ENCODE measurements at places on chromosomes 12 and 14.

DNA sequence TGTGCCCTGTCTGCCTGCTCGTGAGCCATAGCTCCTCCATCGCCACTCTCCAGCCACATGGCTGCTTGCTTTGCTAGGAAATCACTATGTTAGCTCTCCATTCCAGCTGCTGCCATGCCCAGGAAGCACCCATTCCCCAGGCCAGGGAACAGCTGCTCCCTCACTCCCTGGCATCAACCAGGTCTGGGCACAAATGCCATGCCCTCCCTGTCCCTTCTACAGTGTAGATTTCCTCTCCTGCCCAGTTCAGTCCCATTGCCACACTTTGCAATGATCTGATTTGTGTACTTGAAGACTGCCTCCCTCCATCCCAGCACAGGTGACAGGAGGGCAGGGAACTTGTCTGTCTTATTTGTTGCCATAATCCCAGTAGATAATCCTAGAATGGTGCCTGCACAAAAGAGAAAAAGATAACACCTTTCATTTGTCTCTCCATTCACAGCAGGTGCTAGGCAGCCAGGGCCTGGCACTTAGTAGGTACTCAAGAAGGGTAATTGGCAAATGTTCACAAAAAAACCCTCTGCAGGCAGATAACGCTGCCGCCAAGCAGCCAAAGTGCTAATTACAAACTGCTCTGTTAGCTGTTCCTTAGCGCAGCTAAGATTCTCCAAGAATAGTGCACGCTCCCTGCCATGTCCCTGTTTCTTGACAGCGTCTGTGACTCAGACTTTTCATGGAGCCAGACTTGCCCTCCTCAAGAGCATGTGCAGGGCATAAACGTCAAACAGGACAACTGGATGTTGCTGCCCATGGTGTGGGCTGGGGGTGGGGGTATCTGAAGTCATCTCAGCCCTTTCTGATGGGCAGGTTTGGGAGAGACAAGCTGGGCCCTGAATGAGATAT is 69.1 kb downstream of the ARL6IP4 start:
- DNase-seq, result peak; percentile 8

- no peak for DNase-seq
Observed at GRCh38 chr12:7073946-7074345, 13.4 kb downstream of the C1S start.

DNA sequence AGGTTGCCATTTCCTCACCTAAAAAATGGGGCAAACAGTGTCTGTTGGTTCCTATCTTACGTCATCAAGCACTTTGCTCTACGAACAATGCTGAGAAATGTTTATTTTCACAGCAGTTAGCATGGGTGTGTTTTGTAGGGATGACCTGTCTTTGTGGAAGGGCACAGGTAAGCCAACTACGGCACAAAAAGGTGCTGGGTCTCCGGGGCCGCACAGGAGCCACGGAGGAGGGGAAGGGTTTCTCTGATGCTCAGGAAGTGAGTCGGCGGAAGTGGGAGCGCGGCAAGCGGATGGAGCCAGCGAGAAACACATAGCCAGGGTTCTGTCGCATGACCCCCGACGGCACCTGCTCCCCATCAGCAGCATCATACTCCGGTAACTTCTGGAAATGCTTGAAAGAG is 65.6 kb upstream of the TCL1B start:
- DNase-seq, result no peak

DNA sequence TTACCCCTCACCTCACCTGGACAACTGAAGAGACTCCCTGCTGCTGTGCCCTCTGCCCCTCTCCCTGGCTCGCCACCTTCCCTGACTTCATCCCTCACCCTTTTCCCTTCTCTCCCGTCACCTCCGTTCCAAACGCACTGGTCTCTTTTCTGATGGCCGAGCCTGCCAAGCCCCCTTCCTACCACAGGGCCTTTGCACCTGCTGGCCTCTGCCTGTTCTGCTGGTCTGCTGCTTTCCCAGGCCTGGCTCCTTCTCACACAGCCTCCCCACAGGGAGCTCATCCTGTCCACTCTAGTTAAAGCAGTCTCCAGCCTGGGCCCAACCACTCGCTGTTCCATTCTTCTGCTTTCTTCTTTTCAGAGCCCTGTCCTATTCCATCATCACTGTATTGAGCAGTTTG is 34.6 kb downstream of the RBM19 start:
- no peak for DNase-seq

GRCh38 chr14:68487805-68488590 is 304.9 kb downstream of the ZFP36L1 start:
- peak; percentile 93 for DNase-seq

GRCh38 chr14:21505012-21505553 is 6.1 kb downstream of the METTL3 start:
- no peak for DNase-seq

GRCh38 chr14:88765130-88765529 is 27.6 kb downstream of the EML5 start:
- DNase-seq, result no peak

GRCh38 chr14:99627510-99628381 is 17.2 kb upstream of the HHIPL1 start:
- DNase-seq, result peak; percentile 62

DNA sequence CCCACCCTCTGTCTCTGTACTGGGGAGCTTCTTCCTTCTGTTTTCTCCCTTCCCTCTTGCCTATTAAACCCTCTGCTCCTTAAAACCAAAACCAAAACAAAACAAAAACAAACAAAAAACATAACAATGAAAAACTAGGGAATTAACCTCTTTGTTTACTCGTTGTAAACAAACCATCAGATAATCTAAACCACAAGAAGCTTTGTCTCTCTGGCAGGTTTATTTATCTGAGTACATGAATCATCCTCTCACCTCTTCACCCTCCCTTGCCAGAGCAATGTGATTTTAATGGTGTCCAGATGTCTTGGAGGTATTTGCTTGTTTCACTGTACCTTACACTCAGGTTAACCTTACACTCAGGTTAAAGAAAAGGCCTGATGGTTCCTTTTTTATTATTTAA is 66.1 kb downstream of the DYRK2 start:
- DNase-seq, result no peak

DNA sequence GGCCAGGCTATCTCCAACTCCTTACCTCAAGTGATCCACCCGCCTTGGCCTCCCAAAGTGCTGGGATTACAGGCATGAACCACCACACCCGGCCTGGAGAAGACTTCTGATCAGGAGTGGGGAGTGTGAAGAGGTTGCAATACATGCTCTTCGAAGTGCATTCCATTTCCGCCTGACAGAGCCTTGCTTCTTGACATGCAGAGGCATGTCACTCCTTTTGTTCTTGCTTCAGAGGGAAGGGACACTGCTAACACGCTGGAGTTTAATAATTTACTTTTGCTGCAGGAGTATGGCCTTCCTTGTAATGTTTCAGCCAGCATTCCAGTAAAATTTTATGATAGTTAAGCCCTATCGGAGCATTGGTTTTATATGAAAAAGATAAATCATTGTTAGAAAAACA is 74.9 kb downstream of the SLC25A47 start:
- no peak for DNase-seq

- DNase-seq, result no peak
Observed at GRCh38 chr12:31951008-31951407, 8.2 kb upstream of the RESF1 start.

- no peak for DNase-seq
Observed at GRCh38 chr14:31556191-31556590, 5.0 kb upstream of the NUBPL start.

Data from osteoblast (primary cell).